Placental pericyte (primary cell): ENCODE measurements at places on chromosomes 6 and 20. TPM values are rescaled to one million over a fixed set of nuclear protein-coding genes. Genes with fewer than 3 reads are reported as not detected.

RPN2 gene
- 246 and 406 TPM in 2 replicates for total RNA-seq

CLPSL2 gene
- total RNA-seq, result not detected in 2 replicates

TNNC2 gene
- 0.66 TPM in 1 of 2 replicates, not detected in the other for total RNA-seq

CDS2 gene
- total RNA-seq, result 22.3 and 61.7 TPM in 2 replicates

TAP1 gene
- total RNA-seq, result 60.0 and 115 TPM in 2 replicates

SSTR4 gene
- total RNA-seq, result not detected in 2 replicates

SIRPB2 gene
- total RNA-seq, result not detected in 2 replicates

PRSS35 gene
- 0.44 and 0.72 TPM in 2 replicates for total RNA-seq

PBOV1 gene
- not detected in 2 replicates for total RNA-seq

ERVFRD-1 gene
- total RNA-seq, result 0.22 TPM in 1 of 2 replicates, not detected in the other

LRFN2 gene
- not detected in 2 replicates for total RNA-seq

HLA-DQA1 gene
- total RNA-seq, result 0.43 TPM in 1 of 2 replicates, not detected in the other
